ENCODE measurements at places on chromosomes 6 and 20. TPM values are rescaled to one million over a fixed set of nuclear protein-coding genes. Genes with fewer than 3 reads are reported as not detected.
A peak's percentile ranks its signal among the peaks of the same experiment; 100 is the strongest.

LIN28B gene
- total RNA-seq, result not detected

GRCh38 chr6:9408402-9409117 lies 973.2 kb upstream of the SLC35B3 start:
- no peak for DNase-seq

DNA sequence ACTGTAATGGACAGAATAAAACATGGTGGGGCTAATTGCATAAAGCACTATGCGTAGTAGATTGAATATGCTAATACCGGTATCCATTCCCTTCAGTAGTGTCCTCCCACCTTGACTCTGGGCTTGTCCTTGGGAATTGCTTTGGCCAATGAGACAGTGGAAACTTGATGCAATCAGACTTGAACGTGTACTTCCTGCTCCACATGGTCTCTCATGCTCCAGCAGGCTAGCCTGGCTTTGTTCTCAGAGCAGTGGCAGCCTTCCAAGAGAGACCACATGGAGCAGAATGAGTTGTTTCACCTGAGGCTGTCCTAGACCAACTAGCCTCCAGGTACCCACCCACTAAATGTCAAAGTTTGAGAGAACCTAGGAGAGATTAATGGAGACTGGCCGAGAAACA lies 37.0 kb upstream of the BTBD3 start:
- DNase-seq, result no peak

GRCh38 chr6:160430751-160431150 lies 82.6 kb downstream of the SLC22A3 start:
- DNase-seq, result no peak

GRCh38 chr6:153099636-153100035 lies 31.4 kb downstream of the RGS17 start:
- DNase-seq, result no peak

GRCh38 chr6:5036269-5036668 lies 32.4 kb upstream of the RPP40 start:
- DNase-seq, result no peak

RAB22A gene
- 9.8 TPM for total RNA-seq

CTSZ gene
- total RNA-seq, result 157 TPM

- no peak for DNase-seq
These were observed 1042.4 kb upstream of the FLRT3 start for GRCh38 chr20:15379681-15380296.

DNA sequence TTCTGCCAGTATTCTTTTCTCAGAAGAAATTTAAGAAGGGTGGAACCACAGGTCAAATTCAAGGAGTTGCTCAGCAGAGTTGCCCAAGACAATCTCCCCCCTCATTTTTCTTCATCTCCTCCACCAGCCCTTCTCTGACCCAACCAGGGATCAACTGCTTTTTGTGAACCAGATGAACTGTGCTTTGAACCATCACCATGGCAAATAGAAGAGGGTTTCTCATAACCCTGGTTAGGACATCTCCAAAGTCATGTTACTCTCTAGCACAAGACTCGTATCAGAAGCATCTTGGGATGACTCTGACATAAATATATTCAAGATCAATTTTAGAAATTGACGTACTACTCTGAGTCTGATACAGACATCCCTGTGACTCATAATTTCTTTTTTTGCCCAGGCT lies 130.7 kb downstream of the ALDH8A1 start:
- DNase-seq, result no peak

DNA sequence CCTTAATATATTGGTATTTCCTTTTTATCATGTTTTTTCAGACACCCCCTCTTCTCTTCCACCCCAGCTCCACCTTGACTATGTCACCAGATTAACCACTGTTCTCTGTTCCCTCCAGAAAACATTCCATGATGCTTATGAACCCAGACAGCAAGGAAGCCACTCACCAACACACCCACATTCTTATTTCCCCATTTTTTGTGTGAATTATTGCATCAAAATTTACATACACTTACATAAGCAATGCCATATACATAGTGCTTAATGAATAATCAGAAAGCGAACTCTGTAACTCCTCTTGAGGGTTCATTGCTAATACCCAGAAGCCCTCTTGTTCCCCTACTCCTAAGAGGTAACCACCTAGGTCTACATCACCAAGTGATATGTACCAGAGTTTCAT lies 182.3 kb upstream of the CDYL start:
- DNase-seq, result no peak

DNA sequence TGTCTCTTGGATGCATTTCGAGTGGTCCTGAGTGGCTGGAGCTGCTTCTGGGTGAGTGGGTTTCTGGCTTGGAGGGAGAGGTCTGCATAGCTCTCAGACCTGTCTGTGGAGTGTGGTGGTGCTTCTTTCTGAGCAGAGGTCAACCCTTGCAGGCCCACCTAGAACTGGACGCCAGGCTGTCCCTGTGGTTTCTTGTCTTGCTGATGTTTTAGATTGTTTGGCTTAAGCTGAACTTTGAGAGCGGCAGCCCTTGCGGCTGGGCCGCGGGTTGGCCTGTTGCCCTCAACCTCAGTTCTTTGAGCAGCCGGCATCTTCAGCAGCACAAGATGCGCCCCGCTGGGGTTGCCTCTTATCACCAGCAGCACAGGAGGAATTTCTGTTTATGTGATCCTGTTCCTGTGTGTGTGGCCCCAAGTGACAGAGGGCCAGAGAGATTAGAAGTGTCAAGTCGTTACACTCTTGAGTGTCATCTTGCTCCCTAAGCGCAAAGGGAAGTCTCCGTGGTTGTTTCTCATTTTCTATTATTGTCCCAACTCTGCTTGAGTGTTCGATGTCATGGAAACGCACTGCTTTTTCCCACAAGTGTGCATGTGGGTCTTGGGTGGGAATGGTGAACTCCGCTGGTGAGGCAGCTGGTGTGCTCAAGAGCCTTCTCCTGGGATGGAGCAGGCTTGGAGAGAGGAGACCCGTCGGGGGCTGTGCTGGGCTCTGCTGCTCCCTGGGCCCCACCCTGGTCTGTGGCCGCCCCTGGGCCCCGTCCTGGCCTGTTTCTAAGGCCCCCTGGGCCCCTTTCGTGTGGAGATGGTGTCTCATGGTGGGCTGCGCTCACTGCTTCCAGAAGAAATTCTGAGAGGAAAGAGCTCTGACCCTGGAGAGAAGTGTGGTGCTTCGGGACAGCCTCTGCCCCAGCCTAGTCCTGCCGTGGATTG lies 20.1 kb upstream of the SLC22A1 start:
- peak; percentile 64 for DNase-seq

- no peak for DNase-seq
These were observed 15.5 kb upstream of the HELZ2 start for GRCh38 chr20:63589261-63590217.

GRCh38 chr6:24489881-24490280 lies 503 bp upstream of the GPLD1 start:
- DNase-seq, result no peak

DNA sequence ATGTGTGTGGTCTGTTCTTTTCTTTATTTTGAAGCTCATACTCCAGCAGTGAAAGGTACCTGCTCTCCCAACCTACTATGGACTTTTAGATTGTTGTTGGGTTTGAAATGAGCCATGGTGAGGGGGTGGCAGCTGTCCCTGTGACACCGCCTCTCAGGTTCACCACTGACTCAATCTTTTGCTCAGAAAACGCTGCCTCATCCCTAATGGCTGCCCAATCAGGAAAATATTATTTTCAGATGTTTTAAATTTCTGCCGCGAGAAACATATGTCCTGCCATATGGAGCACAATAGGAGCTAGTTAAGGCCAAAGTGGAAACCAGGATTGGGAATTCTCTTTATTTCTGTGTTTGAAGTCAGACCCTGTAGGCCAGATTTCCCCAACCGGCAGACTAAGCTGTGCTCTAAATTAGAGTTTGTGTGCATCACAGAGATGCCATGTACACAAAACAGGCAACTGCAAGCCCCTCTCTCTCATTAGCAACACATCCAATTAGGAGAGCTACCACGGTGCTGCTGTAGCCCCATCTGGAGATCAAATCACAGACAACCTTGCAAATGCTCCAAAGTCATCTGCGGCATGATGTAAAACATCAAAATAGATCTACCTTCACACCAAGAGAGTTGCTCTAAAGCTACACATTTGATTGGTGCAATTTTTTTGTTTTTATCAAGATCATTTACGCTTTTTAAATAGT lies 144.1 kb upstream of the BACH2 start:
- no peak for DNase-seq

- DNase-seq, result no peak
These were observed 36.3 kb downstream of the TNFAIP3 start for GRCh38 chr6:137903274-137903932.

DNA sequence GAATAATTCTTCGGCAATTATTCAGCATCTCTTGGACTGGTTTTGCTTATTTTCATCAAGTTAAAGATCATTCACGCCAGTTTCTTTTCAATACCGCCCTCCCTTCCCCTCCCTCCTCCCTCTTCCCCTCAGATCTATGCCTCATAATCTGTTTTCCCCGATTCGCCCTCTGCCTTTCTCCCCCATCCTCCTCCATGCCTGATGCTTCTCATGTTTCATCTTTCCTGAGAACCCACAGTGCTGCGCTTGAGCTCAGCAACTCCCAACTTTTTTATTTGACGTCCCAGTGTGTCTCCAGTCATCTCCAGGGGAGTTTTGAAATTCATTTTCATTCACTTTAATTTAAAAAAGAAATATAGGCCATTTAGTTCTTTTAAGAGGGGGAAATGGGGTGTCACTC lies 142.7 kb downstream of the PTPRT start:
- no peak for DNase-seq

KIFC1 gene
- 0.24 TPM for total RNA-seq

DNA sequence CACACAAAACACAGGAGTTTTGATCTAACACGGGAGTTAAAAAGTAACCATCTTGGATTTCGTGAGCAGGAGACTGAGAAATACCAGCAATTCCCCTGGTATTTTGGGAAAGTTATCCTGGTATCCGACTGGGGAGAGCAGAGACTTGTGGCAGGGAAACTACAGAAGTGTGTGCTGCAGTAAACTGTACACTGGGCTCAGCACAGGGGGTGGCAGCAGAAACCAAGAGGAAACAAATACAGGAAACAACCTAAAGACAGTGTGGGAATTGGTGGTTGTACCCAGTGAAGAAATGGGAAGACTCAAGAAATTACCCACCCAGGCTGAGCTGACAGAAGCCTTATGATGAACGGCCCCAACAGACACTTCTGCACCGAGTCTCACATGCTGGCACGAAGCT lies 109.8 kb downstream of the CHD6 start:
- no peak for DNase-seq

- DNase-seq, result no peak
These were observed 12.0 kb downstream of the TPX2 start for GRCh38 chr20:31751126-31751525.

ELOVL4 gene
- total RNA-seq, result 0.35 TPM

- no peak for DNase-seq
These were observed 115.3 kb upstream of the ID4 start for GRCh38 chr6:19721766-19722377.

GRCh38 chr20:58076405-58076804 lies 152.0 kb downstream of the ANKRD60 start:
- DNase-seq, result no peak

DNA sequence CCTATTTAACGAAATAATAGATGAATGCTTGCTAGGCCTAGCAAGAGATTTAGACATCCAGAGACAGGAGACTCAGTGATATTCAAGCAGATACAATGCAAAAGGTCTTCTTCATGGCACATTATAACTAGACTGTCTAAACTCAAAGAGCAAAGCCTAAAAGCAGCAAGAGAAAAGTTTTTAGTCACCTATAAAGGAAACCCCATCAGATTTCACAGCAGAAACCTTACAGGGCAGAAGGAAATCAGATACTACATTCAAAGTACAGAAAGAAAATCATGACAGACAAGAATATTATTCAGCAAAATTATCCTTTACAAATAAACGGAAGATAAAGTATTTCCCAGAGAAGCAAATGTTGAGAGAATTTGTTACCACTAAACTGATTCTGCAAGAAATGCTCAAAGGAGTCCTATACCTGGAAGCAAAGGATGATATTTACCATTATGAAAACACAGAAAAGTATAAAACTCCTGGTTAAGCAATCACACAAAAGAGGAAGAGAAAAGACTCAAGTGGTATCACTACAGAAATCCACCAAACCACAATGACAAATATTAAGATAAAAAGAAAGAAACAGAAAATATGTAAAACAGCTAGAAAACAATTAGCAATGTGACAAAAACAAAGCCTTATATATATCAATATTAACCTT lies 333.7 kb downstream of the MEI4 start:
- DNase-seq, result no peak

APOM gene
- 1.4 TPM for total RNA-seq

DNA sequence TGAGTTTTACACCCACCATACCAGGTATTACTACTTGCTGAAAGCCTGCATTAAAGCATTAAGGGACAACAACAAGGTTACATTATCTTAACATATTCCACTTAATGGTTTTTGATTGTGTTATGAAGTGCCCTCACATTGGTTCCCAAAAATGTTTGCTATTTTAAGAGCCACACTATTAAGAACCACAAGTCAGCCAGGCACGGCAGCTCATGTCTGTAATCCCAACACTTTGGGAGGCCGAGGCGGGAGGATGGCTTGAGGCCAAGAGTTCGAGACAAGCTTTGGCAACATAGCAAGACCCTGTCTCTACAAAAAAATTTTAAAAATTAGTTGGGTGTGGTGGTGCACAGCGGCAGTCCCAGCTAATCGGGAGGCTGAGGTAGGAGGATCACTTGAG lies 28.2 kb downstream of the ATXN1 start:
- no peak for DNase-seq

DNA sequence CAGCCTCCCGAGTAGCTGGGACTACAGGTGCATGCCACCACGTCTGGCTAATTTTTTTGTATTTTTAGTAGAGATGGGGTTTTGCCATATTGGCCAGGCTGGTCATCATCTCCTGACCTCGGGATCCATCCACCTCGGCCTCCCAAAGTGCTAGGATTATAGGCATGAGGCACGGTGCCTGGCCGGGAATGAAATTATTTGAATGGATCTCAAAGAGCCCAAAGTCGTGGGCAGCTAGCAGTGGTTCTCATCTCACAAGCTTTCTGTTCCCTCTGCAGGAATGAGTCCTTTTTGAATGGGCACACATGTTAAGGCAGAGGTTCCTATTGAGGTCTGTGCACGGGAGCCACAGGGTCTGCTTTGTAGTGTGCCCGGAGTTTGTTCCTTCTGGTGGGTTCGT lies 34.9 kb downstream of the PPP1R3G start:
- DNase-seq, result no peak

VEGFA gene
- 233 TPM for total RNA-seq

DNA sequence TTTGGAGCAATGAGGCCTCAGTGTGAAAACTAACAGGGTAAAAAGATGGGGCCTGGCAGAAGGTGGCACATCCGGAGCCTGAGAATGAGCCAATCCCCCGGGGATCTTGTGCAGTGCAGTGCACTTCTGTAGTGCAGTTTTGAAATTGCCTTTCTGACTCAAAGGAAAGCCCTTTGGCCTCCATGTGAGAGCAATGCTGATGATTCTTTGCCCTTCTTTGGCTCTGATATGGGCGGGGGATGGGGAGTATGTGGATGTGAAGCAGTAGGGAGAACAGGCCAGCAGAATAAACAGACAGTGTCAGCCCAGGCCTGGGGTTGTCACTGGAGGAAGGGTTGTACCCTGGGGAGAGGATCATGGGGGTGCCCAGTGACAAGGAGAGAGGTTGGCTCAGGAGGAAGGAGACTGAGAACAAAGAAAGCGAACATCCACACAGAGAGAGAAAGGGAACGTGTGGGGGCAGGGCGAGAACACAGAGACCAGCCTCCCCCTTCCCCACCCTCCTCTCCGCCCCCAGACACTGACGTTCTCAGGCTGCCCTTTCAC lies 351.2 kb downstream of the CDC5L start:
- no peak for DNase-seq

GRCh38 chr6:4655196-4656025 lies 120.8 kb upstream of the CDYL start:
- DNase-seq, result no peak

- no peak for DNase-seq
These were observed 706 bp downstream of the DDO start for GRCh38 chr6:110414669-110415068.

UBE2C gene
- 0.38 TPM for total RNA-seq

- DNase-seq, result no peak
These were observed 45.9 kb upstream of the MC3R start for GRCh38 chr20:56202493-56203077.

Data from cardiac septum (tissue), 1 donor.